NCI-H1105 (cell line): ENCODE measurements at places on chromosomes 11 and 22.
A peak's percentile ranks its signal among the peaks of the same experiment; 100 is the strongest.

- DNase-seq = no peak
These were observed 118.7 kb upstream of the B3GAT1 start for GRCh38 chr11:134530636-134531326.

DNA sequence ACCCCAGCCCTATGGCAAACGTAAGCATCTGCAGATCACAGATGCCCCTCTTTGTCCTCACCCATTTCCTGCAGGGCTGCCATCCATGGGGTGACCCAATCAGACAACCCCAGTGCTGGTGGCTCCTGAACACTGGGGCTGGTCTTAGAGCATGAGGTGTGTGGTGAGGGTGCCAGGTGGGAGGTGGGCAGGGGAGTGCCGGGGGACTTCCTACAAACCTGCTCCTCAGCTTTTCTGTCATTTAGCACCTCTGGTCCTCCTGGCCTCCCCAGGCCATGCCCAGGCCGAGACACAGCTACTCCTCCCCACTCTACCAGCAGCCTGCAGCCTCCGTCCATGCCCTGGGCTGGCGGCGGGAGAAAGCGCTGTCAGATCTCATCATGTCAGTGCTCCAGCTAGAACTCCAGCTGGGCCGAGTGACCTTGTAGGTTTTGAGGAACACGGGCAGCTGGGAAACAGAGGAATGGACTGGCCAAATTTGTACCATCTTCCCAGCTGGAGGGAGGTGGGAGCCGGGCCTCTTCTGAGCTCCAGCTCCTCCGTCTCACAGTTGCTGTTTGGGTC, 157.7 kb upstream of the NECTIN1 start:
- no peak for DNase-seq

DNA sequence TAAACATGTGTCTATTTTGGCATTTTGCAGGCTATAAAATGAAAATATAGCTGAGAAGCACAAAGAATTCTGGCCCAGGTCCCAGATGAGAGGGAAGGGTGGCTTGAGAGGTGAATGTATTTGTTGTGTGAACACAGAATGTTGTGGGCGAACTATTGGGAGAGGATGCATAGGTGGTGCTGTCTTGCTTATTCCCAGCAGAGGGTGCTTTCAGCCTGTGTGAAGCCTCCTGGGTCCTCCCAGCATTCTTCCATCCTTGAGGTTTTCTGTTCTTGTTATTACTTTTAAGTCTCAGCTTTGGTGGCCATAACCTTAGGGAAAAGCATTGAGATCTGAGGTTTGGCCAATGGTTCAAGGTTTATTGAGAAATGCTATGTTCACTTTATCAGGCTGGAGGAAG, 108.7 kb upstream of the SNX19 start:
- peak; percentile 54 for DNase-seq

GRCh38 chr22:33213383-33214075, 155.3 kb upstream of the SYN3 start:
- no peak for DNase-seq

GRCh38 chr11:1062075-1062820, 12.4 kb upstream of the MUC2 start:
- DNase-seq = no peak

DNA sequence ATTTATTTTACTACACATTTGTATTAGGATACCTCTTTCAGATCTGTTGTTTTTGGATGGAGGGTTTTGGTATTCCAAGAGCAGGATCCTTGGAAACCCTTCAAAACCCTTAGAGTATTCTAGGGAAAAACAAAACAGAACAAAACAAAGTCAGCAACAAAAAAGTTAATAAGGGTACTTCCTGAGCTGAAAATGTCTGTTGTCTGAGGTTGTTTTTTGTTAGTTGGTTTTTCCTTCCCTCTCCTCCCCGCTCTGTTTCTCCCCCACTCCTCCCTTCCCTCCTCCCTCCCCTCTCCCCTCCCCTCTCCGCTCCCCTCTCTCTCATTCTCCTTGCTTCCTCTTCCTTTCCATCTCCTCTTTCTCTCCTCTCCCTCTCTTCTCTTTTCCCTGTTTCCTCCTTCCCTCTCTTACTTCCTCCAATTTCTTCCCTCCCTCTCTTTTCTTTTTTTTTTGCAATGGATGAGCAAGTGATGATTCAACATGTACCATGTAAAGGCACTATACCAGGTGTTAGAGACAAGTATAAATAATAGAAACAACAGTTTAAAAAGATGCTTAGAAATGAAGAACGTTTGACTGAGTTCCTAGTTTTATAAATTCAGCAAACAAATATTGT, 160.6 kb downstream of the TMEM135 start:
- no peak for DNase-seq

- no peak for DNase-seq
These were observed 4.0 kb upstream of the FAM111A start for GRCh38 chr11:59138643-59139042.
